Activated T-cell treated with anti-CD3 and anti-CD28 coated beads for 1 hour (primary cell): ENCODE measurements at places on chromosomes 11 and 22.

GRCh38 chr11:64947208-64947814 is 11.6 kb upstream of the GPHA2 start:
- DNase-seq: no peak

- DNase-seq: no peak
These were observed 11.7 kb upstream of the DNAJB13 start for GRCh38 chr11:73939096-73939495.

- no peak for DNase-seq
These were observed 124.3 kb downstream of the TRIM29 start for GRCh38 chr11:120013325-120014250.

- no peak for DNase-seq
These were observed 4.5 kb downstream of the RNH1 start for GRCh38 chr11:502288-503178.

GRCh38 chr22:47334601-47335000 is 572.2 kb downstream of the TBC1D22A start:
- DNase-seq: no peak

DNA sequence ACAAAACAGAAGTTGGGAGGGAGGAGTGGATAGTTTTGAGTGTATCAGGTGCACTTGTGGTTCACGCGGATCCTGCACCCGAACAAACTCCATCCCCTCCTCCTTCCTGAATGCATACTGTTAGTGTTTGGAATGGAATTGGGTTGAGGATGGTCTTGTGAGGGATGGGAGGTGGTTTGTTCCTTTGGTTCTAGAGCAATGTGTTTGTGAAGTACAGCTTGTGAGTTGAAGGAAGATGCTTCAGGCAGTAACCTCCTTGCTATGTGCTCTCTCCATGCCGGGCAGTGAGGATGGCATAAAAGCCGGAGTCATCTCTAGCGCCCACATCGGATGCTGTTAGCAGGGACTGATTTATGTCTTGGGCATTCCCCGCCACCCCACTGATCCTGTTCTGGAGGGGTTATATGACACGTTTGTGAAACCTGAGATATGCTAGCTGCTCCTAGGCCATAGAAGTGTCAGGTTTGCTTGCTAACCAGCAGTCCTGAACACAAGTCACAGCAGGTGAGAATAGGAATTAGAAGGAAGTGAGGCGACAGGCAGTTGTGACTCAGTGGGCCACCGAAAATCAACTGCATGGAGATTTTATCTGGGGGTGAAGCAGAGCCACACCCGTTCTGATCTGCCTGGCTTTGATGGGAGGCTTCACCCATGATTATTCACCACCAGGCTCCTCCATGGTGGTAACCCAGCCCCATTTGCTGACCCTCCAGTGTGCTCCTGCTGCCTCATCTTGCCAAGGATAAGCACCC is 2.2 kb downstream of the BCR start:
- DNase-seq: no peak

DNA sequence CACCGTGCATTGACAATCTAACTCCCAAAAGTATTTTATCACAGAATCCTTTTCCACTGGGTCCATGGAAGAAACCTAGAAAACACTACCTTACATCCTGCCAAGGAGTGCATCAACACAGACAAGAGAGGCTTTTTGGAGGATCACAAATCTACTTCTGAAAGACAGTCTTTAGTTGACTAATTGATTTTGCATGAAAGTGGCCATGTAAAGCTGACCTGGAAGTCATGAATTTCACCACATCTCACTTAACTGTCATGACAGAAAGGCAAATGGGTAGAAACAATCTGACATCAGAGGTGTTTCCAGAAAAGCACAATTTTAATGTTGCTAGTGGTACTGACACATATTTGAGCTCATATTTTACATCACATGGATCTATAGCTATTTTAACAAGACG is 101.6 kb downstream of the FAM76B start:
- no peak for DNase-seq

DNA sequence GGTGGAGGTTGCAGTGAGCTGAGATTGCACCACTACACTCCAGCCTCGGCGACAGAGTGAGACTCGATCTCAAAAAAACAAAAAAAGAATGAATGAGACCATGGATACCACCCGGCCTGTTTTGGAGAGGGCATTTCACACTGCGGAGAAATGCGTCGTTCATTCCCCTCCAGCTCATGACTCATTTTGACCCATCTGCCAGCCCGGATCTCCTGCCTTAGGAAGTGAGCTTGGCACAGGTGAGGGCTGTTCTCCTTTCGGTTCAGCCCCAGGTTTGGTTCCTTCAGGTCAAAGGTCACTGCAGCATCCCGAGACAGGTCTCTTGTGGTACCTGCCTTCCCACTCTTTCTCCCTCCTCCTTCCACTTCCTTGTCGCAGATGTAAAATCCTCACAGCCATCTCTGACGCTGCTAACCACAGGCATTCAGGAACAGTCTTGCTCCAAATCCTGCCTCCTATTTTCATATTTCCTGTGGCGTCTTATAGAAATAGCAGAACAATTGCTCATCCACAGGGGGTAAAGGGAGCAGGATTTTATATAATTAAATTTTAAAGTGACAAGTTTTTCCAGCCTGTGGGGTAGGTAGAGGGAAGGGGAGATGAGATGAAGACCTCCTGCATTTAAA is 517.9 kb downstream of the NTM start:
- DNase-seq: no peak

- DNase-seq: no peak
These were observed 2.8 kb downstream of the LRRC51 start for GRCh38 chr11:72083414-72083813.

- DNase-seq: no peak
These were observed 48.9 kb upstream of the GRAMD1B start for GRCh38 chr11:123381149-123381548.

DNA sequence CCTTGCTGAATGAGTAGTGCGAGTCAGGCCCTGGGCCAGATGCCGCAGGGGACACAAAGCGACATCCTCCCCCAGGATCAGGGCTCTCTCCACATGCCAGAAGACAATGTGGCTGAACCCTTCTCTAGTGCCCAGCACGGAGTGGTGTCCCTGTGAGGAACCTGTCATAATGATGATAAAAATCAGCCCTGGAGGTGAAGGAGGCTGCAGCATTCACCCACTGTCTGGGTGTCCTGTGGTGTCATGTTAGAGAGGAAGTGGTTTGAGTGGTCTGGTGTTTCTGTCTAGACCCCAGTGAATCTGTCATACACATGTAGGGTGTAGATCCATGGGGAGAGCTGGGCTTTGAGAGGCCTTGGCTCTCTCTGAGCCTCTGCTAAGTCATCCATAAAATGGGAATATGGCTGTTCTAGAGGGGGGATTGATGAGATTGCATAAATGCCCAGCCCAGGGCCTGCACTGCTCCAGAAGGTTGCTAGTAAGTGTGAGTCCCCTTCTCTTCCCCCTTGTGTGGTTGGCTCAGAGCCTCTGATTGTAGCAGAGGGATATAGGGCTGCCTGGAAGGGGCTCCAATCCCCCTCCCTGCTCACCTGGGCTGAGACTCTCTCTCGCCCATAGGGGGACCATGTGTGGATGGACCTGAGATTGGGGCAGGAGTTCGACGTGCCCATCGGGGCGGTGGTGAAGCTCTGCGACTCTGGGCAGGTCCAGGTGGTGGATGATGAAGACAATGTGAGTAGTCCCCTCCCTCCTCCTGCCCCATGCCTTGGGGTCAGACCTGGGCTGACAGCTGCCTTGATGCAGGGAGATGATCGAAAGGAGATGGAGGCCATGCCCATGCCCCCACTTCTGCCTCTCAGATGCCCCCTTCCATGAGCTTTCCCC is 14.3 kb downstream of the MYO7A start:
- DNase-seq: no peak

DNA sequence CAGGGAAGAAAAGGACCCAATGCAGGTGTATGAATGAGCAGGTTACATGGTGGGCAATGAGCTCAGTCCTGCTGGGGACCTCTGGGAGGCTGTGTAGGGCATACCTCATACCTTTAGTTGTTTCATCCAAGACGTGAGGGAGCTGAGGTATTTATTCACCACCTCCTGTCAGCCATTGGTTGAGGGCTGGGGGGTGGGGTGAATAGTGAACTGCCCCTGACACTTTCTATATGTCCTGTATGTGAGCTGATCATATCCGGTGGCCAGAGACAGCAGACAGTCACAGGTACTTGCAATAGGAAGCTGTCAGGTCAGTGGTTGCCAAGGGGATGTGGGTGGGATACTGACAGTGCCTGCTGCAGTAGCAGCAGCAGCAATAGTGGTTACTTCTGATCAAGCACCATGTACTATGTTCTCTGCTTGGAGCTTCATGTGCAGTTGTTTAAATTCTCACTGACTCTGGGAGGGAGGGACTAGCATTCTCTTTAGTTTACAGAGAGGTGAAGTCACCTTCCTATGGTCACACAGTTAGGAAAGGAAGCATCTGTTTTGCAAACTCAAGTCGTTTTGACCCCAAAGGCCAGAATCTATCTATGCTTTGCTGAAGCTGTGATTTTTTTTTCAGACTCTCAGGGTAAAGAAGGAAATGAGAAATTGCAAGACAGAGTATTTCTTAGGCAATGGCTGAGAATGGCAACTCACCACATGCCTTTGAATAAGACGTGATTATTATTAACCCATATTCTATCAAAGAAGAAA is 54.0 kb downstream of the MIAT start:
- DNase-seq: no peak

DNA sequence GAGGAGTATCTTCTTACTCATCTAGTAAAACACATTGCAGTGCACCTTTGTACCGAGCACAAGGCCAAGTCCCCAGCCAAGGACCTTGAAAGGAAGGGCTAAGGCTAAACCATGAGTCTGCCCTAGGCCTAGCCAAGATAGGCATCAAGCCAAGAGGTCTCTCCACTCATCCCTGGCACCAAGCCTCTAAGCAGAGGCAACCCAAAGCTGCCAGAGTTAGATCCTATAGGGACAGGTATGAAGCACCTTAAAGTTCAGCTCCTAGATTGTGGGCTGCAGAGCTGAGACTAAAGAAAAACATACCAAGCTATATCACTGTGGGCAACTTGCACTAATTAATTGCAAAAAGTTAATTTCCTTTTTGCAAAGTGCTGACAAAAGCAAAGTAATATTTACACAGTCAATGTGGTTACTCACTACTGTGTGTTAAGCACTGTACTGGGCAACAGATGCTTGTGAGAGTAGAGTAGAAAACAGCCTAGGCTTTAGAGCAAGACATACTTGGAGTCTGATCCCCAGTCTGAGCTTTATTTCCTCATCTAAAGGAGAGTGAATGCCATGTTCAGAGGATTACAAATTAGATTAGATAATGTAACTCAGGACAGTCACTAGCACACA is 7.2 kb downstream of the COA4 start:
- no peak for DNase-seq

DNA sequence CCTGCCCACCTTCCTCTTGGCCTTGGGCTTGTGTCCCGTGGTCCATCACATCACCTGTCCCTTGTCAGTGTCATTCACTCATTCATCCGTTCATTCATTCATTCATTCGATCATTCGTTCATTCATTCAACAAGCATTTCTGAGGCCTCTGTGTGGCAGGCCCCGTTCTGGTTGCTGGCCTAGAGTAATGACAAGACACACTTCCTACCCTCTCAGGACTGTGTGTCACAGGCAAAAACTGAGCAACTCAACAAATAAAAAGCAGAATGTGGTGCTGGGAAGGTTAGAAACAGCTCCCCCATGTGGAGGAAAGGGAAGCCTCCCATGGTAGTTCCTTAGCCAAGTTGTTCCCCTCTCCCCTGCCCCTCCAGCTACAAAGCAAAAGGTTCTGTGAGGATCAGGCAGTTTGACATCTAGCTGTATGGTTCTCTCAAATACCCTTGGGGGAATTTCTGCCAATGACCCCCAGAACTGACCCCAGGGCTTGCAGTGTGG is 1.6 kb upstream of the OMP start:
- DNase-seq: no peak

DNA sequence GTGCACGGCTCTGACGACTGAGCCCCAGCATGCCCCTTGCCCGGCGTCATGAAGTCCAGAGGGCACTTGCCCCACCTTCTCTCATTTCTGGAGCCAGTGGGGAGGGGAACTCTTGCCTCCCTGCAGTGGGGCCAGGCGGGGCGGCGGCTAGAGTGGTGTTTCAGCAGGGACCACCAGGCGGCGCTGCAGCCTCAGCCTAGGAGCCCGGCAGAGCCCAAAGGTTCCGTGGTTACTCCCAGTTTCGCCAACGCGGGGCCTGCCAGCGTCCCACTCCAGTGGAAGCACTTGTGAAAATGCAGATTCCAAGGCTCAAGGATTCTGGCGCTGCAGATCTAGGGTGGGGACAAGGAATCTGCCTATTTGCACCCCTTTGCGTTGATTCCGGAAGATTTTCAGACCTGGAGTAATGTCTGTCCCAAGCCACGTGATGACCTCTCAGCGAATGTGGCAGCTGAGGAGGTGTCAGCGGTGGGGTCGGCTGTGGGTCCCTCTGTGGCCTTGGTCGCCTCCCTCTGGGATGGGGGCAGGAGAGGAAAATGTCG is 55.7 kb downstream of the CD82 start:
- peak; percentile 50 for DNase-seq

- DNase-seq: no peak
These were observed 453 bp downstream of the GAS2 start for GRCh38 chr11:22666688-22667439.

DNA sequence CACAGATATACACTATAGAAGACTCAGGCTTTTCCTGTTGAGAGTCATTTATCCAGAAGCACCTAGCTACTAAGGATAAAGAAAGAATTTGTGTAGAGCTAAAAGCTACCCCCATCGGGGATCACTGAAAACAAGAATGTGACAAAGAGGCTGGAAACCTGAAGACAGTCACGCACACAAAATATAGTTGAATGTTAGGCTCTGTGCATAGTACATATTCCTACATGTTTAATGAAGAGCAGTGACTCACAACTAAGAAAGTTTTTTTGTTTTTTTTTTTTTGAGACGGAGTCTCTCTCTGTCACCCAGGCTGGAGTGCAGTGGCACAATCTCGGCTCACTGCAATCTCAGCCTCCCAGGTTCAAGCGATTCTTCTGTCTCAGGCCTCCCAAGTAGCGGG is 8.4 kb downstream of the OR10V1 start:
- DNase-seq: no peak

DNA sequence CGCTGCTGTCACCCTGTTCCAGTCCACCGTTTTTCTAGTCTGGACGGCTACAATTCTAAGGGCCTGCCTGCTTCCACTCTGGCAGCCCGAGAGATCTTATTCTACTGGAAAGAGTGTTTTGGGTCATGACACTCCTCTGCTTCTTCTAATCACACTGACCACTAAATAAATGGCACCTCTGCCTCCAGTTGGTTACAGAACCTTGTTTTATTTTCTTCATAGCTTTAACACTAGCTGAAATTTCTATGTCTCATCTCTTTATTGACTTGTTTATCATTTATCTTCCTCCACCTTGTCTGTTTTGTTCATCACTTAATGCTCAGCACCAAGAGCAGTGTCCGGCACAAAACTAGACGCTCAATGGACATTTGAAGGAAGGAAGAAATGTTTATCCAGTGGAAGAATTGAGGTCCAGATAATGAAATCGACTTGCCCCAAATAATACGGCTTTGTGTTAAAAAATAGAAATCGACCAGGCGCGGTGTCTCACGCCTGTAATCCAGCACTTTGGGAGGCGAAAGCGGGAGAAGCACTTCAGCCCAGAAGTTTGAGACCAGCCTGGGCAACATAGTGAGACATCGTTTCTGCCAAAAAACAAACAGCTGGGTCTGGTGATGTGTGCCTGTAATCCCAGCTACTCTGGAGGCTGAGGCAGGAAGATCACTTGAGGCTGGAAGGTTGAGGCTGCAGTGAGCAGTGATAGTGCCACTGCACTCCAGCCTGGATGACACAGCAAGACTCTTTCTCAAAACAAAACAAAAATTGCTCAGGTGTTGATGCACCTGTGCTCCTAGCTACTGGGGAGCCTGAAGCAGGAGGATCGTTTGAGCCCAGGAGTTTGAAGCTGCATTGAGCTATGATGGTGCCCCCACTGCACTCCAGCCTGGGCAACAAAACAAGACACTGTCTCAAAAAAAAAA is 693 bp upstream of the PRR14L start:
- DNase-seq: no peak
